ENCODE measurements at places on chromosomes 7 and 10.

DNA sequence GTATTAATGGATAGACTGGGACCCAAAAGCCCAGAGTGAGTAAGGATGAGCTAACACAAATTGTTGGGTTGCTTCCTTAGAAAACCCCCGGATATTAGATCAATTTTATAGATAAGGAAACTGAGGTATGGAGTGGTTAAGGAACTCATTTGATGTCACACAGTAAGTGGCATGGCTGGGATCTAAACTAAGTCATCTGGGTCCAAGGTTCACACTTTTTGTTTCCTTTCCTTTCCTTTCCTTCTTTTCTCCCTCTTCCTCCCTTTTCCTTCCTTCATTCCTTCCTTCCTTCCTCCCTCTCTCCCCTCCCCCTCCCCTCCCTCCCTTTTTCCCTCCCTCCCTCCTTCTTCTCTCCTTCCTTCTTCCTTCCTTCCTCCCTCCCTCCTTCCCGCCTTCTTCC, 469.5 kb downstream of the TYW1 start:
- DNase-seq, result no peak

- no peak for DNase-seq
Observed at GRCh38 chr7:36287371-36288241, 102.1 kb upstream of the ANLN start.

DNA sequence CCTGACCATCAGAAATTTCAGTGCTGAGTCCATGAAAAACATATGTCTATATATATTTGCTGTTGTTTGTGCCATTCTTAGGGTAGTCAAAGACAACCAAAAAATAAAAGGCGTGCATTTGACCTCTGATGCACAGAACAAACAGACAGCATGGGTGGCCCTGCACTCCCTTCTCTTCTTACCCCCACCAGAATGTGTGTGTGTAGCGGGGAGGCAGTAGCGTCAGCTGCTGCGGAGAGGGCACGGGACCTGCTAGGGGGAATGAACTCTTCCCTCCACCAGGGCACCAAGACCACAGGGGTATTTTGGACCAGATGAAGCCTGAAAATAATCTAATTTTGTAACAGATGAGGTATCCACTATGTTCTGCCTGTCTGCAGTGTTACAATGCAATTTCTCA, 277.7 kb upstream of the ZNF32 start:
- no peak for DNase-seq

GRCh38 chr7:31137234-31137633, 85.1 kb downstream of the ADCYAP1R1 start:
- DNase-seq, result no peak

GRCh38 chr7:15554081-15554480, 7.7 kb downstream of the AGMO start:
- no peak for DNase-seq

- no peak for DNase-seq
Observed at GRCh38 chr10:118629211-118629610, 33.8 kb upstream of the PRLHR start.

- no peak for DNase-seq
Observed at GRCh38 chr10:31921031-31921430, 7.6 kb downstream of the ARHGAP12 start.

DNA sequence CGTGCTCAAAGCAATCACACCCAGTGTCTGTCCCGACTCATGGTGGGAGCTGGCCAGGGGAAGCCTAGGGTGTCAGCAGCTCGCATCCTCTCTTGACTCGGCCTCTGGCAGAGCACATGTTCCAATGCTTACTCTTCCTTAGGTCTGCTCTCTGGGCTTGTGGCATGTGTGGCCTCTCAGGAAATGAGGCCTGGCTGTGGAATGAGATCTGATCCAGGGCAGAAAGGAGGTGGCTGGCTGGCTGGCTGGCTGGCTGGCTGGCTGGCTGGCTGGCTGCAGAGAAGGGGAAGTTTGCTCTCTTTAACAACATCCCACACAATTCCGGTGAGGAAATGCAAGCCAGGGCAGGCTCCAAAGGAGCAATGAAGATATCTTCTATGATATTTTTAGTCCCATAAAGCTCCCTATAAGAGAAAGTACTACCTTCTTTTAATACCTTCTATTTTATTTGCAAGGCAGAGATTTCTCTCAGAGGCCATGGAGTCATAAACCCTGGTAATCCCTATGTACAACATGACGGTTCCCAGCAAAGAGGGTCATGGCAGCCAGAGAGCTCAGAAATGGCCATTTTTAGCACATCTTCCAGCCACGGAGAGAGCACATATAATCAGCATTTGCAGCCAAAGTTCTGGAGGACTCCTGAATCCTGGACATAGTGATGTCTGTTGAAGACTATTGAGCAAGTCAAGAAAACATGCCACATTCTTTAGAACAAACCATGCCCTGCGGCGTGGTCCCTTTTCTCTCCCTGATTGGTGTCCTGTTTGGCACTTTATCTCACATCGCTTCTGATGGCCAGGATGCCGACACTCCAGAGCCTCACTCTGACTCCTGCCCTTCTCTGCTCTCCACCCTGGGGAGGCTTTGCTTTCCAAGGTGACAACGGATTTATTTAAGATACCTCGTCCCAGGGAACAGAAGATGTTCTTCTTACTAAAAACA, 153.7 kb downstream of the FANK1 start:
- DNase-seq, result no peak

DNA sequence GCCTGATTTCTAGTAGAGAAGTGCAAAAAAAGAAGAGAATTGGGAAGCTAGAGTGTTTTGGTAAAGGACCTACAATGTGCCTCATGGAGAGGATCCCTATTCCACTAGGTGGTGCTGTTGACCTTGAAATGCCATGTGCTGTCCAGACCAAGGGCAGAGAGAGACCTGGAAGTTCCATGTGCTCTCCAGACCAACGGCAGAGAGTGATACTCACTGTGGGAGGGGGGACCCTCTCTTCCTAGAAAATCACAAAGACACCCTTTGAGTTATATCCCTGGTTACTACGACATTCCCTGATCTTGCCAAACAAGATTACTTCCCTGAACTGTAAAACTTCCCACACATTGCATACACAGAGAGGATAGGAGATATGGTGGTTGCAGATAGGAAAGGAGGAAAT, 212.7 kb upstream of the ZNF804B start:
- no peak for DNase-seq

DNA sequence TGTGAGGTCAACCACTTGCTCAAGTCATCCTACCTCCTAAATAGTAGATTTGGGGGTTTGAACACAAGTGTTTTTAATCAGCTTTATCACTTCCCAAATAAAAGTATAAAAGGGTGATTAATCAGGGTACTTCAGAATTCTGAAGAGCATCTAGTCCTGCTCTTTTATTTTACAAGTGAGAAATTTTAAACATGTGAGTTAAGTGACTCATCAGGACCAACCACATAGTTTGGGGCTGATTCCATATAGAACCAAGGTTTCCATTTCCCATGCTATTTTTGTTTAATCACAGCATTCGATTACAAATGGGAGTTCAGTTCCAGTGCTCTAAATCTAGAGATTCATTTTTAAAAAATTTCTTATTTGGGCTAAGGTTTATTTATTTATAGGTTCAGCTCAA, 113.4 kb downstream of the GPR158 start:
- no peak for DNase-seq

GRCh38 chr7:50497068-50497642, 47.0 kb upstream of the FIGNL1 start:
- DNase-seq, result no peak

- DNase-seq, result no peak
Observed at GRCh38 chr10:27912231-27912630, 86.6 kb downstream of the ODAD2 start.

- no peak for DNase-seq
Observed at GRCh38 chr10:127585519-127586023, 36.5 kb downstream of the NPS start.

DNA sequence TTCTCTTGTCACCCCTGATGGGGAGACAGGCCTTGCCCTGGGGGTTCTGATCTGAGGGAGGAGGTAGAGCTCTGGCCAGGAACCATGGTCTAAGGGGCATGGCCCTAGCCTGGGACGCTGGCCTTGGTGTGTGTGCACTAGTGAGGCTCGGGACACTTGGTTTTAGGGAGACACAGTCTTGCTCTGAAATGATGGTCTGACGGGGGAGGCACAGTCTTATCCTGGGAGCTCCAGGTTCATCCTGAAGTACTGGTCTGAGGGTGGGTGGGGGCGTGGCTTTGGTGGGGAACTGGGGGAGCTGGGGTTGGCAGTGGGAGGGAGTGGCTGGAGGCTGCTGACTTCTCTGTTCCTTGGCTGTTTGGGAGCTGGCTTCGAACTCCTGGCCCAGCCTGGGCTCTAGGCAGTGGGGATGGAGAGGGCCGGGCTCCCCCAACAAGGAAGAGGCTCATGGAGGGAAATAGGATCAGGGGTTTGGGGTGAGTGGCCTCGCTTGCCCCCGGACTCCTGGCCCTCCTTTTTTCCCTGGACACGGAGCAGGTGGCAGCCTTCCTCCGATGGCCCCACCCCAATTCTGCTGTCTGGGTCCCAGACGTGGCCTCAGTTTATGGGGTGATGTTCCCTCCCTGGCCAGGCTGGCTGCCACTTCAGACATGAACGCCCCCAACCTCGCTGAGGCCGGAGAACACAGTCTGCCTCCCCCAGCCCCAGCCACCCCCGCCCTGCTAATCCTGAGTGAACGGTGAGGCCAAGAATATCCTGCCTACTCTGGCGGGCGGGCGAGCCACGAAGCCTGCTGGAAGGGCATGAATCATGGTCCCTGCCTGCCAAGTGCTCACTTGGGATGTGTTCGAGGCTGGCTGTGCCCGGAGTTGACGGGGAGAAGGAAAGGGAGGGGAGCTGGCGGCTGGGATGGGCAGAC, 43.5 kb downstream of the TMEM270 start:
- no peak for DNase-seq

DNA sequence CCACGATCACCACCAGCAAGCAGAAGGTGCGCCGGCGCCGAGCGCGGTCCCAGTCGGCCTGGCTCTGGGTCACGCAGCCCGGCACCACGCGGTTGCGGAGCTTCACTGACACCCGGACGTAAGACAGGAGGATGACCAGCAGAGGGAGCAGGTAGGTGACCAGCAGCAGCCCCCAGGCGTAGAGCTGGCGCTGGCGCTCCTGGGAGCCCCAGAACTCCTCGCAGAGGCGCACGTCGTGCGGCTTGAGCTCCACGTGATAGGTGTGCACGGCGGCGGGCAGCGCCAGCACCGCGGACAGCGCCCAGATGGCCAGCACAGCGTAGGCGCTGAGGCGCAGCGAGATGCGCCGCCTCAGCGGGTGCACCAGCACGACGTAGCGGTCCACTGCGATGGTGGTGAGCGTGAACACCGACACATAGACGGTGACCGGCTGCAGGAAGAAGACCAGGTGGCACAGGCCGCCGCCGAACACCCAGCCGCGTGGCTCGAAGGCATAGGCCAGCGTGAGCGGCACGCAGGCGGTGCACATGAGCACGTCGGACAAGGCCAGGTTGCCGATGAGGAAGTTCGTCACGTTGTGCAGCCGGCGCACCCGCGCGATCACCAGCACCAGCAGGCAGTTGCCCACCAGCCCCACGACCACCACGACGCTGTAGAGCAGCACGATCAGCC, 920 bp downstream of the PRLHR start:
- peak; percentile 61 for DNase-seq

DNA sequence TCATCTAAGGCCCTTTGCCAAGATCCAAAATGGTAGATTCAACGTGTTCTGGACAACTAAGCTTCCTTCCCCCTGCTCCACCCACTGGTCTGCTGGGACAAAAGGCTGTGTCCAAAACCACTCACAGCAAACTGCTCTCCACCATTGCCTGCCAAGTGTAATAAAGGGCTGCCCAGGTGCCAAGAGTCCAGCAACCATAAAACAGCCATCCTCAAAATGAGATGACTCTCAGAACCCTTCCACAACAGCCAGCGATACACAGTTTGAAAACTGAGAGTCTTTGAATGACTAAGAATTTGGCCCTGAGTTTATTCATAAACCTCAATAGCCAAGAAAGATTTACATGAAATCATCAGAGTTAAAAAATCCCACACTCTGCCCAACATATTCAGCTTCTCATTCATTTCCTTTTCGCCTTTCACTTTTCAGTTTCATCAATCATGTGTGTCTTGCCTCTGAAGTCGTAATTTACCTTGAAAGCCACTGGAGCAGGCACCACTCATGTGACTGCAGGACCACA, 658.1 kb upstream of the MGMT start:
- no peak for DNase-seq

DNA sequence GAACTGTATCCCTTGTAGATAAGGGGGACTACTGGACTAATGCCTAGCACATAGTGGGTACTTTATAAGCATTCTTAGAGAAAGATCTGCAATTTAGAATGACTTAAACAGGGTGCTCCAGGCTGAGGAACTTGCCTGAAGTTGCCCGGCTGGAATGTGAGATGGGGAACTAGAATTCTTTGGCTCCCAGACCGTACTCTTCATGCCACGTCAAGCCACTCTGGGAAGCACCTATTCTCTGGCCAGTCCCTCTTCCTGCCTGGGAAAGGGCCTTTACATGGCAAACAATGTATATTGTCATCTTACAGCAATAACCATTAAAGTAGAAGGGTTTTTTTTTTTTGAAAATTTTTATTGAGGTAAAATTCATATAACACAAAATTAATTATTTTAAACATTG, 34.5 kb downstream of the ATXN7L1 start:
- DNase-seq, result no peak

- no peak for DNase-seq
Observed at GRCh38 chr7:44411306-44411705, 79.2 kb downstream of the NUDCD3 start.

DNA sequence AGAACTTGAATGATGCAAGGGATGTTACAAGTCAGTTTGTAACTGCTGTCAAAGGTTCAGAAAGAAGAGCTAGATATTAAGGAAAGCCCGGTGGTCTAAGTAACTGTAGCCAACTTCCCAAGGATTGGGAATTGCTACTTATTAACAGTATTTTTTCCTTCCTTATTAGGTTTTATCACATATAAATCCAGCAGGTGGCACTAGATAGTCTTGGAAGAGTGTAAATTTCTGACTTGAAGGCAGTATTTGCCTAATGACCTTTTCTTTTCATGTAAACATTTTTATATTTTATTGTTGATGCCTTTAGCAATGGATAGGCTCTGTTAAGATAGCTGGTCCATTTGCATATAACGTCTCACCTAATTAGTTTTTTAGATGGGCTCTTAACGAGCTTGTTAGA, 51.2 kb downstream of the ANLN start:
- DNase-seq, result no peak

- DNase-seq, result no peak
Observed at GRCh38 chr7:130369831-130370550, 10.3 kb upstream of the CPA1 start.

- no peak for DNase-seq
Observed at GRCh38 chr7:6482743-6483119, 35.0 kb upstream of the DAGLB start.

GRCh38 chr7:1267016-1267900, 34.6 kb downstream of the UNCX start:
- DNase-seq, result no peak

- no peak for DNase-seq
Observed at GRCh38 chr10:7039859-7040258, 371.0 kb downstream of the SFMBT2 start.

DNA sequence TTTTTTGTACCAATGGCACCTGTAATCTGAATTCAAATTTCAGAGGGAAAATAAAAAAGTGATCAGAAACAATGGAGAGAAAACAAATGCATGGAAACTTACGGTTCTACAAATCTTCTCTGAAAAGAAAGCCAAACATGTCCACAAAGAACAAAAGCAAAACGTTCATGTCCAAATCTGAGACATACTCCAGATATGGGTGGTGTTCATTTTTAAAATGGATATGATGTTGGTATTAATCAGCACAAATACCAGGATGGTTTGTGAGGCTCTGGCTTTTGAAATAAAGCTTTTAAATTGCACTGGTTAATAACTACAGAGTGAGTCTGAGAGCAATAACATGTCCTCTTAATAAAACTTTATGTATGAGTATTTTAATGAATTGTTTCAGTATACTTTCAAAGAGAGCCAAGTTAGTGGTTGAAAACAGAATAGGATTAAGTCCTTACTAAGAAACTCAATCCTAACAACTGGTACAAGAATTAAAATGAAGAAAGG, 366.4 kb downstream of the INHBA start:
- no peak for DNase-seq

All from CD8-positive, alpha-beta T cell (primary cell).